Left lung (tissue), 14 donors: ENCODE measurements at places on chromosomes 12 and 14.

DNA sequence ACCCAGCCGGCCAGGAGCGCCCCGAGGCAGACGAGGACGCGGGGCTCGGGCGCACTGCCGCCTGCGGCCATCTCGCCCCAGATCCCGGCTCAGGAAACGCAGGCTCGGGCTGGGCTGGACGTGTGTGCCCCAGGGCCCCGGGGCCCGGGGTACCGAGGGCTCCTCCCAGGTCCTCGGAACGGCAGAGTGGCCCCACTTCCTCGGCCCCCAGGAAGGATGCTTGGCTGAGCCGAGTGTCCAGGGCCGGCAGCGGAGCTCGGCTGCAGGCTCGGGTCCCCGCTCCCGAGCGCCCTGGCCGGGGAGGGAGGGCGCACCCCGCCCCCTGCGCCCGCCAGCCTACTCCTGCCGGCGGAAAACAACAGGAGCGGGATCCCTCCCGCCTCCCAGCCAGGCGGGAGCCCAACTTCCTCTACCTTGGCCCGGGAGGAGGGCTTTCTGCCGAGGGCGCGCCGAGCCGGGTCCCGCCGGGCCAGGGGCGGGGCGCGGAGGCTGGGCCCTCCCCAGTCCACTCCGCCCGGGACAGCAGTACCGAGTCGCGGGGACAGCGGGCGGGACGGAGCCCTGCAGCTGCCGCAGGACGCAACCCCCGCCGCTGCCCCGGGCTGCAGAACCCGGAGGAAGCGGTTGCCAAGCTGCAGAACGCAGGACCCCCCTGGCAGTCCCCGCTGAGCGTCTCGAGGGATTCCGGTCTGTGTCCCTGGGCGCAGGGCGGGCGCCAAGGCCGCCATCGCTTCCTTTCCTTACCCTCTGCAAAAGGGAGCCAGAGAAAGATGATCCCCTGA, at the start of gene VSIG10:
TSS of gene VSIG10 (minus strand) at position 411 of the 782 bp plus-strand sequence. CDS start at position 71, 340 bp downstream.
- peak within 1 kb of the TSS; percentile 78 for H3K27ac ChIP-seq
- H3K4me1 ChIP-seq = no peaks in the 10 kb centered on the region
- peak; percentile 70 for DNase-seq
- H3K4me3 ChIP-seq = peak within 1 kb of the TSS; percentile 86

DNA sequence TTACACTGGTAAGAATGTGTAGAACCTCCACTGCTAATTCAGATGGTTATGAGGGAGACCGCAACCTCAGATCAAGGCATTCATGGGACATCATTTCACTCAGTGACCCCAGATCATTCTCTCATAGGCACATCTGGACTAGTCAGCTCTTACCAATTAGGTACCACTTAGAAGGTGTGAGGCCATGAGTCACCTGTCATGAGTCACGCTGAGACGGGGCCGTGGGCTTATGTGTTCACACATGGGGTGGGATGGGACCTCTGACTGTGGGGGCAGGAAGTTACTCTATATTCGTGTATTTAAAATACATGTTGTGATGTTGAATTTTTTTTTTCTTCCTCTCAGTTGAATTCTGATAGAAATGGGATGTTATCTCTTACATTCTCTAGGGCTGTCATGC, 55.9 kb downstream of the CCDC92 start:
- no peak for DNase-seq
- H3K27ac ChIP-seq = no peak overlapping the region
- H3K4me1 ChIP-seq = no peaks in the 10 kb centered on the region
- H3K27me3 ChIP-seq = no peaks in the 10 kb centered on the region

- no peaks in the 10 kb centered on the region for H3K4me1 ChIP-seq
- H3K36me3 ChIP-seq = no peaks in the 10 kb centered on the region
- no peak overlapping the region for H3K27ac ChIP-seq
- no peaks in the 10 kb centered on the region for H3K27me3 ChIP-seq
- H3K4me3 ChIP-seq = no peak overlapping the region
These were observed 203.0 kb downstream of the SNAPC1 start for GRCh38 chr14:61965030-61965745.

DNA sequence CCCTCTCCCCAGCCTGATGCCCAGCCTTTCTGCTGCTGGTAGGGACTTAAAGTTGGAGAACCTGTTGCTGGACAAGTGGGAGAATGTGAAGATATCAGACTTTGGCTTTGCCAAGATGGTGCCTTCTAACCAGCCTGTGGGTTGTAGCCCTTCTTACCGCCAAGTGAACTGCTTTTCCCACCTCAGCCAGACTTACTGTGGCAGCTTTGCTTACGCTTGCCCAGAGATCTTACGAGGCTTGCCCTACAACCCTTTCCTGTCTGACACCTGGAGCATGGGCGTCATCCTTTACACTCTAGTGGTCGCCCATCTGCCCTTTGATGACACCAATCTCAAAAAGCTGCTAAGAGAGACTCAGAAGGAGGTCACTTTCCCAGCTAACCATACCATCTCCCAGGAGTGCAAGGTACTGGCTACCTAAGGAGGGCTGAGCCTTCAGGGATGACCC, 1.6 kb downstream of the TSSK4 start:
- H3K27ac ChIP-seq = no peak overlapping the region
- peaks cover 11% of the 10 kb centered on the region for H3K4me1 ChIP-seq
- no peak overlapping the region for H3K4me3 ChIP-seq
- no peaks in the 10 kb centered on the region for H3K36me3 ChIP-seq
- DNase-seq = no peak

GRCh38 chr12:109222062-109222461, 87.0 kb downstream of the FOXN4 start:
- no peaks in the 10 kb centered on the region for H3K27me3 ChIP-seq
- H3K36me3 ChIP-seq = no peaks in the 10 kb centered on the region
- H3K4me1 ChIP-seq = no peaks in the 10 kb centered on the region
- no peak for DNase-seq
- H3K4me3 ChIP-seq = no peak overlapping the region

- no peaks in the 10 kb centered on the region for H3K4me1 ChIP-seq
- H3K36me3 ChIP-seq = peaks cover 22% of the 10 kb centered on the region
- H3K4me3 ChIP-seq = no peak overlapping the region
- H3K27ac ChIP-seq = no peak overlapping the region
These were observed 49.8 kb upstream of the CRACR2A start for GRCh38 chr12:3802721-3803120.
